ENCODE measurements at places on chromosomes 11 and 22.

DNA sequence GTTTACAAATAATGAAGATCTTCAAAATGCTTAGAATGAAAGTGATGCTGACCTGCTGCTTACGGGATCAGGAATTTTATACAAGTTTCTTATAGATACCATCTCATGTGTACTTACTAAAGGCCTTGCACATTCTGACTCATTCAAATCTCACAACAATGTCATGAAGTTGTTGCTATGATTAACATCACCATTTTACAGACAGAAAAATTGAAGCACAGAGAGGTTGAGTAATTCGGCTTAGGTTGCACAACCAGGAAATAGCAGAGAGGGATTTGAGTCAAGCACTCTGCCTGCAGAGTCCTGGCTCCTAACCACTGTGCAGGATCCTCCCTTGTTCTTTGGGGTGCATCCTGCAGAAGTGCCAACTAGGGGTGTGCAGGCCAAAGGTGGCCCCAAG lies 471.9 kb downstream of the MIAT start:
- no peak for DNase-seq

GRCh38 chr11:130561441-130561881 lies 113.0 kb downstream of the ADAMTS15 start:
- DNase-seq: no peak

DNA sequence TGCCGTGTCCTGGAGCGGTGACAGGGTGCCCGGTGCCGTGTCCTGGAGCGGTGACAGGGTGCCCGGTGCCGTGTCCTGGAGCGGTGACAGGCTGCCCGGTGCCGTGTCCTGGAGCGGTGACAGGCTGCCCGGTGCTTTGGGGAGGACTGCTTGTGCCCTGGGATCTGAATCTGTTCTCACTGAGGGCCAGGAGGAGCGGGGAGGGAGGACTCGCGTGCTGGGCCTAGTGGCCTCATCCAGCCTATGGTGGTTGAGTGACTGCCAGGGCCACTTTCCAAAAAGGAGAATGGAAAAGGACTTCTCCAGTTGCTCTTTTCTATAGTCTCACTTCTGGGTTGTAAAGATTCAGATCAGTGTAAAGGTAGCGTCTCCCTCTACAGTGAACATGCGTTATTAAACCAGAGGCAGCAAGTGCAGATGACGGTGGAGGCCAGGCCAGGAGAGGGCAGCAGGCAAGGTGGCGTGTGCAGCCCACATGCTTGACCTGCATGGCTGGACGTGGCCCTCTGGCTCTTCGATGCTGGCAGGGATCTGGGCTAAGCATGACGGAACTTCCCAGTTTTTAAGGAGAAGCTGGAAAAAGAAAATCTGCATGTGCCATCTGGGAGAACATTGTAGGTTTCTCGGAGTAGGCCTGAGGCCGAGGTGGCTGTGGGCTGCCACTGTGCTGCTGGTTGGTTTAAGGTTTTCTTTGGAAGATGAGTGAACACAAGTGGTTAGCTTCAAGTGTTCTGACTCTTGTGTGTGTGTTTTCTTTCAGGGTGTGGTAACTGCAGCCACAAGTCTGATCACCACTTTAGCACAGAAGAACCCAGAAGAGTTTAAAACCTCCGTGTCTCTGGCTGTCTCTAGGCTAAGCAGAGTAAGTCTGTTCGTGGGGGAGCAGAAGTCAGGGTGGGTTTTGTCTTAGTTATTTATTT lies 55.0 kb downstream of the AP2A2 start:
- DNase-seq: no peak

- peak; percentile 27 for DNase-seq
These were observed 46.6 kb upstream of the CHRM4 start for GRCh38 chr11:46438211-46438610.

- no peak for DNase-seq
These were observed 2.9 kb downstream of the MUC2 start for GRCh38 chr11:1077417-1078119.

- no peak for DNase-seq
These were observed 9.5 kb downstream of the FOLR3 start for GRCh38 chr11:72144807-72145565.

- no peak for DNase-seq
These were observed 96.2 kb upstream of the MTMR2 start for GRCh38 chr11:96019810-96020747.

DNA sequence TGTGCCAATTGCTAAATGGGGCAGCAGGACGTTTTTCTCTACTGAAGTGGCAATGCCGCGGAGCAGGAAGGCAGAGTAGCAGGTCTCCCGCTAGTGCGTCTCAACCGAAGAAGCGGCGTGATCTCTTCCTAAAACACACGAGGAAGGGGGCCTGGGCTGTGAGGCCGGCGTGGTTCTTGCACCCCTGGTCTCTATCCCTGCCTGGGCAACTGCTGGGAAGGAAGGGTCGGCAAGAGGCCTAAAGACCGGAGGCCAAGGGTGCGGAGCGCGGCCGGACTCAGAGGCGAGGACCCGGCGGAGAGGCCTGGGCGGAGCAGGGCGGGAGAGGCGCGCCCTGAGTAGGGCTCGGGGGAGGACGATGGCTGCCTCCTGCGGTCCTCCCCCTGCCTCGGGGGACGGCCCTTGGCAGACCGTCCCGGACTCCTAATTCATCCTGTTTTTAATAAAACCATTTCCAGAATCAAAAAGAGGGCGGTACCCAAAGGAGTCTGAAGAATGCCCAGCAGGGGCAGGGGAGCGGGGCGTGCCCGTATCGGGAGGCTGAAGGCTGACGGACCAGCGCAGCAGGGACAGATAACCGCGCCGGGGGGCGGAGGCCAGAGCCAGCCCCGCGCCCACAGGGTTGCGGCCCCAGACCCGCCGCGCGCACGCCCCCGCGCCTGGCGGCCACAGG lies 572 bp upstream of the APLP2 start:
- peak; percentile 33 for DNase-seq
